ENCODE measurements at places on chromosomes 16 and 17.

GRCh38 chr17:1546292-1546922 is 16.2 kb downstream of the PITPNA start:
- DNase-seq = no peak

DNA sequence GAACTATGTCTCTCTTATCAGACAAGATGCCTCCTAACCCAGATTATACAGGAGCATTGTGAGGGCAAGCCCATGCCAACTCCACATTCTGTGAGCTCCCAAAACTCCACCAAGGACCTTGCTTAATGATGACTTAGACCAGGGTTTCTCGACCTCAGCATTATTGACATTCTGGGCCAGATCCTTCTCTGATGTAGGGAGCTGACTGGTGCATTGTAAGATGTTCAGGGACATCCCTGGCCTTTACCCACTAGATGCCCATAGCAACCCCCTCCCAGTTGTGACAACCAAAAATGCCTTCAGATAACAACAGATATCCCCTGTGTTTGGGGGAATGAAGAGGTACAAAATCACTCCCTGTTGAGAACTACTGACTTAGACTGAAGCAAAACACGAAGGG is 43.6 kb downstream of the HOXB1 start:
- DNase-seq = no peak

- DNase-seq = no peak
Observed at GRCh38 chr16:66529475-66529874, 20.4 kb downstream of the TK2 start.

- peak; percentile 74 for DNase-seq
Observed at GRCh38 chr17:46832945-46833839, 14.7 kb upstream of the WNT3 start.

GRCh38 chr16:50152351-50152806 is 727 bp upstream of the TENT4B start:
- DNase-seq = peak; percentile 23

DNA sequence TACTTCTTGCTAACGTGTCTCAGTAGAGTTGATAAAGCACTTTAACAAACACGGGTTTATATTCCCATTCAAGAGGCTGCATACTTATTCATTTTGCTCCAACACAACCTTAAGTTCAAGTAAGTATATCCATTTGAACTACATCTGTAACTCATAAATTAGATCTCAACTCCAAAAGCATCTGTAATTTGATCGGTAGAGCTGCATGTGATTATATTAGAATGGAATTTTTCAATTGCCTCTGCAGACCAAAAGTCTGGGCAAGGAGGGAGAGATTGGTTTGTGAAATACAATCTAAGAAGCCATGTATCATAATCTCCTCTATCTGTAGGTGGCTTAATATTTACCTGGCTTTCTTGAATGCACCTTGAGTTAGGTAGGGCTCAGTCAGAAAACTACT is 371.0 kb downstream of the RBFOX1 start:
- no peak for DNase-seq

DNA sequence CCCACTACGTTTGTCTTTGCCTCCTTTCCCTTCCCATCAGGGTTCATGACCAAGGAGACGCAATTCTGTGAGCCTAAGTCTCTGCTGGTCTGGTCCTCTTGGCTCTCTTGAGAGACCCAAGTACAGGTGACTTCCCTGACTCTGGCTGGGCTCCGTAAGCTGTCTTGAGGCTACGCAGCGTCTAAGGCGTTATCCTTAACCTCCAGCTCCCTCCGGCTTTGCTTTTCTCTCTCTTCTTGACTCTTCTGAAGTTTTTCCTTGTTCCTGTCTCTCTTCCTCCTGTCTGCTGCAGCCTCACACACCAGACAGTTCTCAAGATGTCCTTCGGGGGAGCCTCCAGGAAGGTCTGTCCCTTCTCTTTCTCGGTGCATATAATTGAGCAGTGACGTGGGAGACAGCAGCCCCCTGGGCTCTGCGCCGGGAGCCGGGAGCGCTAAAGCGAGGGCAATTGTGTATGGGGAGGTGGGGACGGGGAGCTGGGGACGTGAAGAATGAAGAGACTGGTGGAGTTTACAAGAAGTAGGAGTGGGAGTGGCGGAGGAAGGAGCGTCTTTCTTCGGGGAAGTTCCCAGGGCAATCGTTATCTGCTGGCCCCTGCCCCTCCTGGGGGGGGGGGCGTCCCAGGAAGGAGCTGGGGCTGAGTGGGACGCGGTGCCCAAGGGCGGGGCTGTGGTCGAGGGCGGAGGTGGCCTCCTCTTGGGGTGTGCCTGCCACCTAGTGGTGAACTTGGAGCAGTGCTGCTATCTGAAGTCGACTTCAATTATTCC is 6.9 kb upstream of the PIRT start:
- peak; percentile 69 for DNase-seq

- DNase-seq = no peak
Observed at GRCh38 chr16:2032285-2033056, 5.8 kb downstream of the NHERF2 start.

DNA sequence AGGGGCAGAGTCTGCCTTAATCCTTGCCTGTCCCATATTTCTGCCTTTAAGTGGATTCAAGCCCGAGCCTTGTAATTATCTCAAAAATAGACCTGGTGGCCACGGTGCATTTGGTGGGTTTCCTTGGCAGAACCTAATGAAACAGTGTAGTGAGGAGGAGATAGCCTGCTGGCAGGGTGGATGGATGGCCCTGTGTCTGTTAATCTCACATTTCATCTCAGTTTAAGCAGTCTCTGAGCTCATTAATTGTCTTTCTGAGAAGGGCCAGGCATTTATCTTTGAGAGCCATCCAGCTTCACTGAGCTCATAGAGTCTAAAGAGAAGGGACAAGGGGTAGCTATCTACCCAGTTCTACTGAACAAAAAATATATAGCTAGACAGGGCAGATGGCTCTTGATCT is 364.0 kb upstream of the EEF2KMT start:
- no peak for DNase-seq

DNA sequence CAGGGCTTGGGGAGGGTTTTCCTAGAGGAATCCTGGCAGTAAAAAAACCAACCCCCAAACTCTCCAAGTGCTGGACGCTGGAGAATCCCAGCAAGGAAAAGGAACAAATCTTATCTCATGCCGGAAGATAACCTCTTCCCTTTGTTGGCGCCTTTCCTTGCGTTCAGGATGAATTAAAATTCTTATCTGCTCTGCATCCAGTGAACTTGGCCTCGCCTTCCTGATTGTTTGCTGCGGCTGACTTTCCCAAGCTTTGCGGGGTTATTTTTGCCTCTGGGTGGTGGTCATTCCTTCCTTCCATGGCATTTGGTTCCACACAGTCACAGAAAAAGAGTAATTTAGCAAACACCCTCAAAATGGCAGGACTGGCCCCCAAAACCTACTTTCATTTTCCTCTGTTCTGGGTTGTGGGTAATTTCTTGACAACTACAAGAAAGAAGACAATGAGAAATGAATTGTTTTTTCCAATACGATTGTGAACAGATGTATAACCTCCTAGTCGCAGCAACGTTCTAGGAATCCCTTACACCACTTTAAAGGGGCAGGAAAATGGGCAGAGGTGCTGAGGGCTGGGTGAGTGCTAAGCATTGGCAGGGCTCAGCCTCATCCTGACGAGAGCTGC is 77.8 kb downstream of the MRC2 start:
- no peak for DNase-seq

GRCh38 chr17:74408262-74408661 is 23.6 kb upstream of the GPRC5C start:
- peak; percentile 75 for DNase-seq

DNA sequence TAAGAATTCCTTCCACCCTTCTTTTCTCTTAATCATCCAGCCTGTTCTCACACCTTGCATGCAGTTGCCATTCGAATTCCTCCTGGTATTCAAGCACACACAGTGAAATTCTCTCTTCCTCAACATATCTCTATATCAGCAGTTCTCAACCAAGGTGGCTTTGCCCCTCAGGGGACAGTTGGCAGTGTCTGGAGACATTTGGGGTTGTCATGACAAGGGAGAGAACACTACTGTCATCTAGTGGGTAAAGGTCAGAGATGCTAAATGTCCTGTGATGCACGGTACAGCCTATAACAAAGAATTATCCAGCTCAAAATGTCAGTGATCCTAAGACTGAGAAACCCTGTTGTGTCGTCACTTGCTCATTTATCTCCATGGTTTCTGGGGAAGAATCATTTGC is 94.8 kb upstream of the CPHXL start:
- DNase-seq = no peak

DNA sequence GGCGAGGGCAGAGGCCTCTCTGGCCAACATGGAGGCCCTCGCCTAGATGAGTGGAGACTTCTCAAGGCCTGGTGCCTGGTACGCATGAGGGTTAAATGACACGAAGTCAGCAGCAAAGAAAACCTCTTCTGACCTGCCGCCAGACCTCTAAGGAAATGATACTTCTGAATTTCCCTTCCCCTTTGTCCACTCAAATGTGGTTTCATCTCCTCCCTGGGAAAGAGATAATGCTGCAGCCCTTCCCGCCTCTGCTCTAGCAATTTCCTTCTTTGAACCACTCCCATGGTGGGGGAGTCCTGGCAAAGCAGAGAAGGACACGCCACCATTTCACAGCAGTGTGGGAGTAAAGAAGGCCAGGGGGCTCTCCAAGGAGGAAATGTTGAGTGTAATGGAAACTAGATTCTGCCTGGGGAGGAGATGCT is 65.7 kb upstream of the BCAR1 start:
- no peak for DNase-seq

- DNase-seq = no peak
Observed at GRCh38 chr17:40443988-40444899, 994 bp downstream of the IGFBP4 start.

GRCh38 chr17:74757931-74758847 is 9.8 kb downstream of the NHERF1 start:
- no peak for DNase-seq

- no peak for DNase-seq
Observed at GRCh38 chr16:73615071-73615940, 567.4 kb upstream of the ZFHX3 start.

GRCh38 chr17:72185564-72185963 is 64.7 kb downstream of the SOX9 start:
- no peak for DNase-seq

- DNase-seq = no peak
Observed at GRCh38 chr17:3961564-3962047, 2.6 kb downstream of the ATP2A3 start.

DNA sequence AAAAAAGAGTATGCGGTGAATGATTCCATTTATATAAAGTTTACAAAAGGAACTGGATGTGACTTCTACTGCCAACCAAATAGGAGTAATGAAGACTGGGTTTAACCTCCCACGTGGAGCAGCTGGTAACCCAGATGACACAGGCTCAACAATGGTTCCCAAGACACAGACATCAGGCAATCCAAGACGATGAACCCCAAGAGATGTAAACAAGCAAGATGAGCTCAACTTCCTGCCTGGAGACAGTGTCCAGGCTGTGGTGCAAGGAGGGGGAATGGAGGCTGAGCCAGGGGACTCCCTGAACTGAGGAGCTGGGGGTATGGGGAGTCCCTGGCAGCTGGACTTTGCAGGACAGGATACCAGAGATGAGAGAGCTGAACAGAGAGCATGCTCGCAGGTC is 104.7 kb downstream of the LITAF start:
- DNase-seq = peak; percentile 92

- DNase-seq = no peak
Observed at GRCh38 chr16:57562066-57562465, 19.6 kb downstream of the ADGRG5 start.

- no peak for DNase-seq
Observed at GRCh38 chr17:19345067-19345460, 17.5 kb downstream of the B9D1 start.

GRCh38 chr16:78235168-78235800 is 135.8 kb downstream of the WWOX start:
- peak; percentile 45 for DNase-seq

GRCh38 chr16:56852401-56852730 is 12.6 kb upstream of the SLC12A3 start:
- no peak for DNase-seq

DNA sequence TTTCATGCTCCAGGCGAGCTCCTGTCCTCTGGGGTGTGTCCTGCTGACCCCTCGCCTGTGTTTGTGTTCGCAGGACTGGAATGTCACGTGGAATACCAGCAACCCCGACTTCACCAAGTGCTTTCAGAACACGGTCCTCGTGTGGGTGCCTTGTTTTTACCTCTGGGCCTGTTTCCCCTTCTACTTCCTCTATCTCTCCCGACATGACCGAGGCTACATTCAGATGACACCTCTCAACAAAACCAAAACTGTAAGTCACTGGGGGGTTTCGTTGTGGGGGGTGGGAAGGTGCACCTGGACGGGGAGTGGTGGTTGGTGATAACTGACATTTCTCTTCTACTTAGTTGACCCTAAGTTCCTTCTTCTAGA is 58.3 kb downstream of the ABCC1 start:
- DNase-seq = no peak

DNA sequence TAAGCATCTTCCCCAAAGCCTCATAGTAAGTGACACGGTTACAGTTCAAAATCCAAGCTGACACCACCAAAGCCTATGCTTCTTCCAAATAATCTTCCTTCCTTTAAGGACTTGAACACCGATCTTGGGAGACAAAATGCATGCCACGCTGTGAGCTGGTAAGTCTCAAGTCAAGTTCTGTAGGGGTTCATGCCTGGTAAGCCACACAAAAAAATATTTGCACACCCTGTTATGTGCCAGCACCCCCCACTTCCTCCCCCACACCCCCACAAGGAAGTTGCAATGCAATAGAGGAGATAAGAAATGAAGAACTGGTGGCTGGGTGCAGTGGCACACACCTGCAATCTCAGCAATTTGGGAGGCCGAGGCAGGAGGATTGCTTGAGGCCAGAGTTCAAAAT is 5.6 kb downstream of the NOG start:
- no peak for DNase-seq

GRCh38 chr16:933581-933980 is 37.2 kb downstream of the LMF1 start:
- DNase-seq = no peak

GRCh38 chr16:69508033-69508755 is 57.6 kb upstream of the NFAT5 start:
- DNase-seq = no peak

GRCh38 chr17:2983255-2983654 is 80.2 kb downstream of the OR1D5 start:
- DNase-seq = no peak

- DNase-seq = no peak
Observed at GRCh38 chr16:12228079-12228601, 251.6 kb downstream of the SNX29 start.

GRCh38 chr17:57724026-57724728 is 20.9 kb downstream of the CCDC182 start:
- DNase-seq = peak; percentile 24

- no peak for DNase-seq
Observed at GRCh38 chr16:13298666-13299065, 397.3 kb downstream of the SHISA9 start.

GRCh38 chr17:71522383-71522782 is 598.4 kb upstream of the SOX9 start:
- no peak for DNase-seq

Data from MG63 (cell line).